ENCODE measurements at places on chromosomes 2 and 18. TPM values are rescaled to one million over a fixed set of nuclear protein-coding genes. Genes with fewer than 3 reads are reported as not detected.

The DSC3 gene
- 3.3 TPM for total RNA-seq

DNA sequence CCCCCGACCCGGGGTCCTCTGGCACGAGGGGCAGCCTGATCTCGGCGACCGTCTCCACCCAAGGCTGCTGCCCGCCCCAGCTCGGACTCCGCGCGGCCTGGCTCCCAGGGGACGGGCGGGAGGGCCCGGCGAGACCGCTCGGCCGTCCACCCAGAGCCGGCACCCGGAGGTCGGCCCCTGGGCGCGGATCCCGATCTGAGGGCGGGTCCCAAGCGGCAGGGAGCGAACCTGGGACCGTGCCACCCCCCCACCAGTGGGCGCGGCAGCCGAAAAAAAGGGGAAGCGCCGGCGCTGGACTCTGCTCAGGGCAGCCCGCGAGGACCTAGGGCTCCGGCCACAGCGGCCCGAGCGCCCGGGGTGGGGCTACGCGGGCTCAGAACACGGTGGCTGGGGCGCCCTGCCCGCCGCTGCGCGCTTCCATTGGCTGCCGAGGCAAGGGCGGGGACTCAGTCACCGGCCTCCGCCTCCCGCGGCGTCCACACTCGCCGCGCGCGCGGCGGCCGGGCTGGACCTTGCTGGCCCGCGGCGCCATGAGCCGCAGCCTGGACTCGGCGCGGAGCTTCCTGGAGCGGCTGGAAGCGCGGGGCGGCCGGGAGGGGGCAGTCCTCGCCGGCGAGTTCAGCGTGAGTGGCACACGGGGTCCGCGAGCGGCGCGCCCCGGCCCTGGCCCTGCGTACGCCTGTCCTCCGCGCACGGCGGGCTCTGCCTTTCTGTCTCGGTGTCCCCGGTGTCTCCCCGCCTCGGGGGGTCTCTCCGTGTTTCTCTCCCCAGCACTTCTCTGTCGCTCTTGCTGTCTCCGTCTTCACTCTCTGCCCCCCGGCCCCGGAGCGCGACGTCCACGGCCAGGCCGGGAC lies at the start of gene PTPN18:
TSS of gene PTPN18 (plus strand) at position 479 of the 854 bp plus-strand sequence. CDS start at position 531, 52 bp downstream.
- DNase-seq: no peak

DNA sequence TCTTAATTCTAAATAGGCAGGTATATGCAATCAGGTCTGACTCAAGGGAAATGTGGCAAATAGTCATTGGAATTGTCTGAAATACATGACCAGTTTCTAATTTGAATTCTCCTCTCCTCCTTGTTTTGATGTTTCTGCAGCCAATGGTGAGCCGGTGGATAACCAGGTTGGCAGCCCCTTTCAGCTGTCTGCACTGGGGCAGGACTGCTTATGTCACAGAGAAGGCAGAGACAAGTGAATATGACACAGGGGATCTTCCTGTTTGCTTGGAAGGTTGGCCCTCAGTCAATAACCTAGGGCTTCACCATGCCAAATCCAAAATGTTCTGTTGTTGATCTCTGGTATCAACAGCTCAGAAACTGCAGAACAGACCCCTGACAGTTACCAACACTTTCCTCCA lies 12.1 kb downstream of the MYT1L start:
- DNase-seq: no peak

- no peak for DNase-seq
Measured at GRCh38 chr2:238240757-238241711, 1.2 kb upstream of the HES6 start.

- DNase-seq: no peak
Measured at GRCh38 chr2:105959357-105959756, 214.6 kb downstream of the NCK2 start.

DNA sequence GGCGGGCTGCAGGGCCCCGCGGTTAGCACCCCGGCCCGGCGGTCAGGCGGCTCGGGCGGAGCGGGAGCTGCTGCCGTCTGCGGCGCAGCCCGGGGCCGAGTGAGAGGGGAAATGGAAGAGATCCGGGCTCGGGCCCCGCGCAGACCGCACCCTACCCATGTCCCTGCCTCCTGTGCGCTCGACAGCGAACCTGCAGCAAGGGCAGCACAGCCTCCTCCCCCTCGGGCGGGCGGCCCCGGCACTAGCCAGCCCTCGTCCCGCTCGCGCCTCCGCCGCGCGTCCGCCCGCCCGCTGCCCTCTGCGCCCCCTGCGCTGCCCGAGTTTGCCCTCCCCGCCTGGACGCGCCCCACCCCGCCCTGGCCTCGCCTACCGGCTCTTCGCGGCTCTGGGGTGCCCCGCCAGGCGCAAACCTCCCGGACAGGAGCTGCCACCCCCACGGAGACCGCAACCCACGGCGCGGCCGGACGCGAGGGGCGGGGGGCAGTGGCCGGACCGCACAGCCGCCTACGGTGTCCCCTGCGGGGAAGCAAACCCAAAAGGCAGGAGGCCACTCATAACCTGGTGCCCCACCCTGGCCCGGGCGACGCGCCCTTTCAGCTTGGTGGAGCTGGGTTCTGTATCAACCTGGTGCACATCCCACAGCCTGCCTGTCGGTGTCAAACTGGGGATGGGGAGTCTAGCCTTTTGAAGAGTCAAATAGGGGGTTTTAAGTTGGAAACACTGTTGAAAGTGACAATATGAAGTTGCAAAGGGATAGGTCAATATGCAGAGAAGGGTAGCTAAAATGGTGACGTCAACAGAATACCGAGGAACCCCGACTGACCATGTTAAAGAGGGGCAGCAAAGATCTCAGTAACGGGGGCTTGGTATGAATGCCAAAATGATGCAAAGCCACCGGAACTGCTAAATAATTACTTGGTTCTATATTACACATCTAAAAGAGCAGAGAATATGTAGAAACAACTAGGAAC lies at the start of gene IHH:
TSS of gene IHH (minus strand) at position 101 of the 971 bp plus-strand sequence. CDS start 454 bp downstream, outside the sequence.
- no peak for DNase-seq

The COBLL1 gene
- 57.2 TPM for total RNA-seq

DNA sequence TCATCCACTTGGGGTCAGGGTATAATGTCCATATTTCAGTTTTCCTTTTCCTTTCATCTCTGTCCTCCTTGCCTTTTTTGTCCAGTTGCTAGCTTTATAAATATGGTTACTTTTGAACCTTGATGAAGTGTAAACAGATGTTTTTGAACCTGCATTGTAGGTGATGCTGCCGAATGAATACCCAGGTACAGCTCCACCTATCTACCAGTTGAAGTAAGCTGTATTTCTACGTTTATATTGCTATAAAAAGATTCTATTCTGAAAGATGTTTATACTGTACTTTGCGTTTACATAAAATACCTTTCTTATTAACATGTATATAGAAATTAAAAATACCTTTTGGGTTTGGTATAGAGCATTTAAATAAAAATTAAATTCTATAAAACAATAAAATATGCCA lies 2.2 kb downstream of the IMPACT start:
- no peak for DNase-seq

The TBR1 gene
- 0.08 TPM for total RNA-seq

The GALR1 gene
- total RNA-seq: not detected

- DNase-seq: no peak
Measured at GRCh38 chr2:223019987-223020717, 31.8 kb upstream of the KCNE4 start.

The CYBRD1 gene
- 8.8 TPM for total RNA-seq

The HRH4 gene
- not detected for total RNA-seq

GRCh38 chr2:36432479-36432878 lies 76.9 kb downstream of the CRIM1 start:
- no peak for DNase-seq

- DNase-seq: no peak
Measured at GRCh38 chr2:156480376-156480775, 44.2 kb downstream of the GPD2 start.

DNA sequence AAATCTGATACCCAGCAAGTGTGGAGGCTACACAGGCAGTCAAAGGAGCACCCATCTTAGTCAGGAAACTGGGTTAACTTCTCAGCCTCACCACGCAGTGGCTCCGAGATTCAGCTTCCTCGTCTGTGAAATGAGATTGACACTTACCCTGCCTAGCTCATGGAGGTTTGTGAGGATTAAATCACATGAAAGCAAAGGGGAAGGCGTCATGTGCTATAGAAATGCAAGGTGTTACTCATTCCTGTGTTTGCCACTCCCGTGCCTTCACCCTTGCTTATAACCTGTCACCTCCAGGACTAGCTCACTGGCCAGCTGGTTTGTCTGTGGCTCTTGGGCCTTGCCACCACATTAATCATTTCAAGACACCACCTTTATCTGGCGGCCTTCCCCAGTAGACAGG lies 118.9 kb upstream of the FOSL2 start:
- no peak for DNase-seq

DNA sequence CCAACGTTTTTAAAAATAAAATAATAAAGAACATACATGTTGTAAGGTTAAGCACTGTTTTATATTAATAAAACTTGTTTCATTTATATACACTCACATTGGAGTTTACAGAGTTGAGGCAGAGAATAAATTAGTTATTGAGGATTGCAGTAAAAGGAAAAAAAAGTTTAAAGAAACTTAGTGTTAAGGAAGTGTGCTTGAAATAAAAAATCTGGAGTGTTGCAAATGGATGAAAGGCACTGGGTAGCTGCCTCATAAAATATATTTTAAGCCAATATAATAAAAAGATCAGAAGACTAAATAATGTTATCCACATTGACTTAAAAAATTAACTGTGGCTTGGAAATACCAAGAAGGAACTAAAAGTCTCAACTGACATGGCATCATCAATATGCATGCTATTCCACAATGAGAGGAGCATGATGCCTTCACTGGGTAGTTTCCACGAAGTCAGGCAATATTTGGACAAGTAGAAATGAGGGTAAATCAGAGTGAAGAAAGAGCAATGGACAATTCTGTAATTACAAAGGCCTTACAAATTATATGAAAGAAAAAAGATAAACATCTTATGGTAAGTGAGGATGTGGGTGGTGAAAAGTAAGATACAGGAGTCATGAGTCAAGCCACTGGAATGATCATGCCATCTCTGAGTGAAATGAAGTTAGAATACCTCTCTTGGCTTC lies 2.5 kb downstream of the GALNT3 start:
- DNase-seq: no peak

DNA sequence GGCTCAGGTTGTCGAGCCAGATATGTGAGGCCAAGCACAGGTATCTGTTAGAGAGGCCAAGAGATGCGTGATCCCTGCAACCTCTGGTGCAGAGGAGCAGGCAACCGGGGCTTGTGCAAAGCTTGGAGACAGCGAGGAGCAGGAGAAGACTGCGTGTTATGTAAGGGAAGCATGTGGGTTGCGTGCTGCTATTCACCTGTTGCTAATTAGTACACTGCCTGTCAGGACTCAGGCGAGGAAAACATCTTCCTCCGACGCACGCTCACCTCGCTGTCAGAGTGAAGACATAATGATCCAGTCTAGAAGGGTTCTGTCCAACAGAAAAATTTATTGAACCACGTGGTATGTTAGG lies 102.5 kb downstream of the HNRNPLL start:
- DNase-seq: no peak

- DNase-seq: no peak
Measured at GRCh38 chr18:60120231-60120750, 220.5 kb downstream of the PMAIP1 start.

Data from kidney epithelial cell (primary cell).